GM23338 (cell line): ENCODE measurements at places on chromosomes 2 and 18. TPM values are rescaled to one million over a fixed set of nuclear protein-coding genes. Genes with fewer than 3 reads are reported as not detected.

TNS1 gene
- 5.7 and 7.4 TPM in 2 replicates for total RNA-seq

SIX3 gene
- 0.28 TPM in 1 of 2 replicates, not detected in the other for total RNA-seq

EXOC6B gene
- total RNA-seq: 43.5 and 45.9 TPM in 2 replicates

FAM237A gene
- not detected in 2 replicates for total RNA-seq

ACP1 gene
- total RNA-seq: 189 and 213 TPM in 2 replicates

LOXHD1 gene
- 0.16 and 0.17 TPM in 2 replicates for total RNA-seq

NPHP1 gene
- total RNA-seq: 1.2 and 4.6 TPM in 2 replicates

GCA gene
- total RNA-seq: 39.3 and 42.6 TPM in 2 replicates

SPC25 gene
- total RNA-seq: 23.4 and 24.7 TPM in 2 replicates

SP3 gene
- total RNA-seq: 96.9 and 110 TPM in 2 replicates
